Esophagus squamous epithelium (tissue), 5 donors: ENCODE measurements at places on chromosomes 13 and 19. TPM values are rescaled to one million over a fixed set of nuclear protein-coding genes. Genes with fewer than 3 reads are reported as not detected.

DNA sequence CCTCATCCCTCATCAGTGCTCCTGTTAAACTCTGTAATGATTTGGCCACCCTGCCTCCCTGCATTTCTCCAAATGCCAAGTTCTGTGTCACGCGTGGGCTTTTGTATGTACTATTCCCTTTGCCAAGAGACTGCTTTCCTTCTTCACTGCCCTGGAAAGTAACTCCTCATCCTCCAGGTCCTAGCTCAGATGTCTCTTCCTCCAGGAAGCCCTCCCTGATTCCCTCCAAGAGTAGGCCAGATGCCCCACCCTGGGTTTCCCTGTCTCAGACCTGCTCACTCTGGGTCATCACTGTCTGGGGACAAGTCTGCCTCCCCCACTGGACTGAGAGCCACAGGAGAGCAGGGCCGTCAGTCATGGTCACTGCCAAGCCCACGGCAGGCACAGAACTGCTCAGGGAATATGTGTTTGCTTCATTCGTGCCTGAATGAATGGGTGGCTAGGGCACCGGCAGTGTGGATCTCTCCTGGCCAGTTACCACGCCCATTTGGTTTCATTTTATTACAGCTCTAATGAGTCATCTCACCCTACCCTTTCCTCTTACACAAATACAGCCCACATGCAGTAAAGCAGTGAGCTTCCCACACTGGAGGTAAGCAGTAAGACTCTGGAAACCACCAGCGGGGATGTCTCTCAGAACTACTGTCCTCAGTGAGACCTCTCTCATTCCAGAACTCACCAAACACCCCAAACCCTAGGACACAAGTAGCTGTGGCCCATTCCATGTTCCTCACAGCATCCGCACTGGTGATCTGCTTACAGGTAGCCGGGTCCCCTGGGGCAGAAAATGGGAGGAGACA is 12.1 kb upstream of the GPR4 start:
- H3K4me3 ChIP-seq = no peak overlapping the region
- peaks cover 14% of the 10 kb centered on the region for H3K4me1 ChIP-seq
- peak overlapping the region; percentile 87 for H3K27ac ChIP-seq
- no peaks in the 10 kb centered on the region for H3K27me3 ChIP-seq
- peaks cover 13% of the 10 kb centered on the region for H3K36me3 ChIP-seq
- DNase-seq = no peak

GRCh38 chr13:56563663-56564062 is 577.1 kb upstream of the PRR20A start:
- H3K4me1 ChIP-seq = no peaks in the 10 kb centered on the region
- H3K36me3 ChIP-seq = no peaks in the 10 kb centered on the region
- no peak for DNase-seq
- no peak overlapping the region for H3K4me3 ChIP-seq
- no peak overlapping the region for H3K27ac ChIP-seq

GRCh38 chr13:40231311-40231710 is 435.1 kb downstream of the FOXO1 start:
- H3K27ac ChIP-seq = peak overlapping the region; percentile 56
- no peak overlapping the region for H3K4me3 ChIP-seq
- H3K27me3 ChIP-seq = no peaks in the 10 kb centered on the region
- no peaks in the 10 kb centered on the region for H3K36me3 ChIP-seq
- no peak for DNase-seq

- no peak overlapping the region for H3K4me3 ChIP-seq
- no peaks in the 10 kb centered on the region for H3K4me1 ChIP-seq
- DNase-seq = no peak
- peaks cover 43% of the 10 kb centered on the region for H3K36me3 ChIP-seq
- H3K27me3 ChIP-seq = no peaks in the 10 kb centered on the region
- no peak overlapping the region for H3K27ac ChIP-seq
Observed at GRCh38 chr19:47380559-47380958, 31.4 kb downstream of the DHX34 start.

GRCh38 chr13:19860884-19861655 is 2.4 kb downstream of the ZMYM5 start:
- peak overlapping the region; percentile 92 for H3K4me3 ChIP-seq
- peak overlapping the region; percentile 99 for H3K27ac ChIP-seq
- no peaks in the 10 kb centered on the region for H3K36me3 ChIP-seq
- H3K27me3 ChIP-seq = no peaks in the 10 kb centered on the region
- H3K4me1 ChIP-seq = peaks cover 22% of the 10 kb centered on the region
- DNase-seq = no peak

NLRP5 gene
- total RNA-seq = not detected

PMIS2 gene
- total RNA-seq = not detected

ZNF790 gene
- 7.1 TPM for total RNA-seq

LRRC63 gene
- not detected for total RNA-seq
